SK-N-SH treated with all-trans-retinoic acid at 6 μM for 48 hours (cell line): ENCODE measurements at places on chromosomes 11 and 22.

- ATAC-seq, result no peak
Observed at GRCh38 chr11:9078113-9079086, 13.0 kb downstream of the SCUBE2 start.

GRCh38 chr11:637593-638521, 788 bp downstream of the DRD4 start:
- ATAC-seq, result no peak

- no peak for ATAC-seq
Observed at GRCh38 chr11:21723678-21724077, 469.2 kb upstream of the ANO5 start.

DNA sequence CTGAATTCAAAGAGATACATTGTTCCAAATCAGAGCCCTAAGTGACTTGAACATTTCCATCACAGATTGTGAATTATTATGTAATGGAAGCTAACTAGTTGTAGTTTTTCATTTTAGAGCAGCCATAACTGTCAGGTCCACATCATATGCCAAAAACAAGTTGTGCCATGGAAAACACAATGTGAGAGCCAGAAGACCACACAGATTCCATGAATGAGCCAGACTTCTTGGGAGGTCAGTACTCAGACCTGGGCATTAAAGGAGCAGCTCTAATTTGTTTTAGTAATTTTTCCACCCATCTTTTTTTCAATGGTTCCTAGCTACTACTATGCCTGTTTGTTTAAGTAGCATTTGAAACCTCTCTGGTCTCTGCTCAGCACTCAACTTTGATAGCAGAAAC, 279.4 kb downstream of the FAT3 start:
- no peak for ATAC-seq

GRCh38 chr11:115257678-115258077, 246.5 kb downstream of the CADM1 start:
- no peak for ATAC-seq

- ATAC-seq, result peak; percentile 61
Observed at GRCh38 chr11:74325649-74326645, 14.5 kb upstream of the P4HA3 start.

DNA sequence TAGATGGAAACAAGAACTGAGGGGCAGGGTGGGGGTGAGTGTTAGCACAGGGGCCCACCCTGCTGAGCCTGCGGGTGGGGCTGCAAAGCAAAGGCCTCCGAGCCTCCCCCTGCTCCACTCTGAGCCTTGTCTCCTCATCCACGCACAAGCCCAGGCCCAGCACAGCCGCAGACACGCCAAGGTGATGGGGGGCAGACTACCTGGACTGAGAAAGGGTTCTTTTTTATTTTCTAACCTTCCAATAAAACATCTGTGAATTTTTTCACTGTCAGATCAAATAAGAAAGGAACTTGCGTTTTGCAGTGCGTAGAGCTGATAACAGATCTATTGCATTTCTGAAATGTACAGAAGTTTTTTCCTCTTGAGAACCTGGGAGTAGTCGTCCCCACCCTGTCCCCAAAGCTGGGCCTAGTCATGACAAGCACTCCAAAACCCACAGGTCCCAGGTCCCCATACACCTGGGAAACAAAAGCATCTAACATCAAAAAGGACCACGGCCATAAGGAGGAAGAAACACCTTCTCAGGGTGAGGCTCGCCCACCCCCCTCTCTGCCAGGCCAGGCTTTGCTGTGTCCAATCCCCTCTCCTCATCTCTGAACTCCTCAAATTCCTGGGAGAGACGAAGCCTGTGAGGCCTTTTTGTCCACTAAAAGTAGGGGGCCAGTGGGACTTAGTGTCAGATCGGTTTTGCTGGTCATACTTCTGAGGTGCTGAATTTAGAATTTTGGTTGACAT, 22.7 kb upstream of the CD5 start:
- no peak for ATAC-seq

- ATAC-seq, result peak; percentile 78
Observed at GRCh38 chr22:24201681-24202614, 20.7 kb downstream of the SUSD2 start.
